ENCODE measurements at places on chromosomes 16 and 17.

DNA sequence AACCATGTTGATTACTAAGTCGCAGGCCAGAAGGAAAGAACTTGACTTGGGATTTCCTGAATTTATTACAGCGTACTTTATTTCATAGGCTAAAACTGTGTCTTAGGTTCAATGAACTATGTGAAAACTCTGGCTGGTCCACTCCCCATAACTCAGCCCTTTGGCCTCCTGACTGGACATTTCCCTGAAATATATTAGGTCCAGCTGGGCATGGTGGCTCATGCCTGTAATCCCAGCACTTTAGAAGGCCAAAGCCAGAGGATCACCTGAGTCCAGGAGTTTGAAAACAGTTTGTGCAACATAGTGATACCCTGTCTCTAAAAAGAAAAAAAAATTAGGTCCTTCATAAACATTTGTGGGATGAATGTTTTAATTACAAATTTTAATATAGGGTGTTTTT, 97.0 kb downstream of the CYLD start:
- DNase-seq: no peak

GRCh38 chr16:13756411-13757140, 163.4 kb upstream of the ERCC4 start:
- DNase-seq: no peak

GRCh38 chr16:84785843-84786581, 33.8 kb upstream of the CRISPLD2 start:
- no peak for DNase-seq

DNA sequence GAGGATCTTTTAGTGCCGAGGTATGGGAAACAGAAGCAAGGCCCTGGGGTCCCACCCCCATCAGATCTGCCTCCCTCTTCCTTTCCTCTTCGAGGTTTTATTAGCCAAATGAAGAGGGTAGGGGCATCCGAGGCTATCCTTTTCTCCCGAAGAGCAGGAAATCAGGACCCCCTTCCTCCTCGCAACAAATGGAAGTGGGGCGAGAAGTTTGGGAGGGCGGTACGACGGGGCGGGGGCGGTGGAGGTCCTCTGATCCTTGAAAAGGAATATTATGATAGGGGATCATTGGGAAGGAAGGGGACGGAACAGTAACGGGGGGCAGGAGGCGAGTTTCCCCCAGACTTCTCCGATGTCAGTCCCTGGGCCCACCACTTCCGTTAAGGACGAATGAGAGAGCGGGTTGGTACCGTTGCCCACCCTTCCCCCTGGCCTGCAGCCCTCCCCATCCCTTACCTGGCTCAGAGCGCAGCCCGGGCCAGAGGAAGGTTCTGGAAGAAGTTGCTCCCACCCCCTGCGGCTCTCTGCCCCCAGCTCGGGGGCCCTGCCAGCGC, 309 bp downstream of the FOXJ1 start:
- no peak for DNase-seq

- peak; percentile 81 for DNase-seq
These were observed 19.5 kb downstream of the CD7 start for GRCh38 chr17:82297714-82298537.
